Pancreas (tissue), 10 donors: ENCODE measurements at places on chromosomes 6 and 20.

GRCh38 chr20:47765271-47765670 lies 20.0 kb downstream of the SULF2 start:
- no peak for DNase-seq

- DNase-seq: no peak
These were observed 234.0 kb upstream of the CEP162 start for GRCh38 chr6:84461461-84461860.

GRCh38 chr20:31496761-31497295 lies 17.4 kb upstream of the HM13 start:
- peak; percentile 63 for DNase-seq

DNA sequence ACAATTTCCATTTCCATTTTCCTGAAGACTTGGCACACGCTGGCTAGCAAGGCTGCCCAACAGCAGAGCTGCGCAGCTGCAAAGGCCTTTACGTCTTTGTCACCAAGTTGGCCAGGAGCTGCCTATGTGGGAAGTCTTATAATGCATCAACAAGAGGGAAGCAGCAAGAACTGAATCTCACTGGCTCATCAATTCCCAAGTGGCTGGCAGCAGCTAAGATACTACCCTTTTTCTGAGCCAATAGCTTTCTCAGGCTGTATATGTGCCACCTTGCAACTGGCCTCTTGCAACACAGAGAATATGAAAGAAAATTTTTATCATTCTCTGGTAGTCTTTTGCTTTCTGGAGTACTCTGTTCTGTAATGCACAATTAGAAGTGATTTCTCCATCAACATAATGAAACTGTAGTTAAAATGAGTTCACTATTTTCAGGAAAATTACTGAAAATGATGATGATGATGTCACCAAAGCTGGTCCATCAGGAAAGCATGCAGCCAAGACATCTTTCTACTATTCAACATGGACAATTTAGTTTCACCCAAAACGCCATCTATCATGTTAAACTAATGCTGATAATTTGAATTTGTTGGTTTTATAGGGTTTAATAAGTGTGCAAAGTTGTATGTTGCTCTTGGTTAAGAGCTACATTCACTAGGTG lies 97.3 kb upstream of the FOXA2 start:
- no peak for DNase-seq

DNA sequence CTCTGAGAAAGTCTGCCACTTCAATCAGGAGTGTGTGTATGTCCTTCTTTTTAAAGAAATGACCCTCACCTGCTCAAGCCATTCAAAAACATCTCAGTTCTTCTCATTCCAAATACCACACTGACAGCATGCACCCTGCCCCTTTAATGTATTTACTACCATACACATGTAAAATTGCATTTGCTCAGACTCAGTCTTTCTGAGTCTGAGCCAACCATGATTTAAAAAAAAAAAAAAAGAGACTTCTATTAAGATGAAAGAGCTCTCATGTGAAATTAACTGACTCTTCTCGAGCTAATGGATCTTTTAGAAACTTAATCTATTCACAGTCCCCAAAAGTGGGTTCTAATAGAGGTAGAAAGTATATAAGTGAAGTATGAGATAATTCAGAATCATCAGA lies 1.4 kb upstream of the FILIP1 start:
- no peak for DNase-seq

- no peak for DNase-seq
These were observed 278.9 kb downstream of the SAMD5 start for GRCh38 chr6:147787417-147787816.

GRCh38 chr6:56843476-56844349 lies 111.2 kb upstream of the BEND6 start:
- DNase-seq: peak; percentile 38

- no peak for DNase-seq
These were observed 47.2 kb downstream of the DUSP22 start for GRCh38 chr6:339480-339879.

GRCh38 chr20:60074276-60074675 lies 116.1 kb downstream of the CDH26 start:
- no peak for DNase-seq

DNA sequence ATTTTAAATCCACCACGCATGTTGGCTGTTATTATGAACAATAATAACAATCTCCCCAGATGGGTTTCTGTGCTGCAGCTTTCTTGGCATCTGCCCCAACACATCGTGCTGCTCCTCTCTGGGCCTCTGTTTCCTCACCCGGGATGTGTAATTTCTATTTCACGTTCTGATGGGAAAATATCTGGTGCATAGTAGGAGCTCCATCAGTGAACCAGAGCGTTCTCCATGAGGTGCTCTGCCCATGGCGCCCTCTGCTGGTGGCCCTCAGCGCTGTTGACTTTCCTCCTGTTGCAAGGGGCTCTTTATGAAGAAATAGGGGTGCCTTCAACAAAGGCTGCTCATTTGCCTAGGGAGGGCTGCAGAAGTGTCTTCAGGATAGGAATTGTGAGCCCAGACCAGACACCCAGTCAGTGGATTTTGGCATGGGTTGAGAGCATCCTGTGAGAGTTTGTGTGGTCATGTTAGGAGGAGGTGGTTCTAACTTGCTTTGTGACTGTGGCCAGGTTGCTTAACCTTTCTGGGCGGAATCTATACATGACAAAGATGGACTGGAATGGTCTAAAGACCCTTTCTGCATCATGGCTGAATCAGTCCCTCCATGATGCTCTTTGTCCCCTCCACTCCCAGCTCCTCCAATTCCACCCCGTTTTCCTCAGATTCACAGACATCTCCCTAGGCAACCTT lies 8.1 kb downstream of the SCRT2 start:
- no peak for DNase-seq
